ENCODE measurements at places on chromosomes 1 and 21.

DNA sequence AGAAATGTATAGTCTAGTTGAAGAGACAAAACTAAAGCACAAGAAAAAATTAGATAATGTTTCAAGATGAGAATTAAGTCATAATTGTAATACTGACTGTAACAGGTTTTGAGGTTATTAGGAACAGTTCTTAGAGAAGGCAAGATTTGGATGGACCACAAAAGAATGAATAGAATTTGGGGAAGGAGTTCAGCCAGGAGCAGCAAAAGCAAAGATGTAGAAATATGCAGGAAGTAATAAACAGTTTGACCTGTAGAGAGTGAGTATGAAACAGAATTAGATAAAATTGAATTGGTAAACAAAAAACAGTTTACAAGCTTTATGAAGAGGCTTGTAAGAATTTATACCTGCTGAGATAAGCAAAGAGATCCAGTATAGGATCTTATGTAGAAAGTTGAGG lies 16.3 kb downstream of the VPS45 start:
- DNase-seq: no peak

GRCh38 chr1:178960482-178961240 lies 65.0 kb upstream of the FAM20B start:
- DNase-seq: no peak

DNA sequence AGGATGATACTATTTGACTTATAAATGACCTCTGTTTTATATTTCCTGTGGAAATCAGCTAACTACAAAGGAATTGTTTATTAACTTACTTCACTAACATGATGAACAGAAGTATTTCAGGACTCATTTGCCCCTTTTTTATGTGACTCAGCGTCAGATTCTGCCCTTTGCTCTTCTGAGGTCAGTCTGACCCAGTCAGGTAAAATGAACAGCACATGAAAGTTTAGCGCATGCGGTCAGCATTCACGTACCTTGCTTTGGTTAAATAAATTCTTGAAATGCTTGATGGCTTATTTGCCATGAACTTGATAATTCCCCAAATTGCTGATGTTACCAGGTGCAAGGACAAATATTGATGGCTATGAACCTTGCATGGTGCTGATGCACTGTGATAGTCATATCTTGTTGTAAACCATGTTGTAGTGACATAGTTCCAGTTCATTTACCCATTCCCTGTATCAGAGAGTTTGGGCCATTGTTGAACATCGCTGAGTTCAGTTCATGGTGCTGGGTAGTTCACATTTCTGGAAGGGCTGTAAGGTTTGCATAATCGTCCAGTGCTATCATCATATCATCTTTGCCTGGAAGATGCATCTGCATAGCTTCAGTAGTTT lies 133.4 kb downstream of the NFIA start:
- no peak for DNase-seq

- DNase-seq: no peak
Measured at GRCh38 chr21:21762855-21763254, 764.6 kb downstream of the NCAM2 start.

DNA sequence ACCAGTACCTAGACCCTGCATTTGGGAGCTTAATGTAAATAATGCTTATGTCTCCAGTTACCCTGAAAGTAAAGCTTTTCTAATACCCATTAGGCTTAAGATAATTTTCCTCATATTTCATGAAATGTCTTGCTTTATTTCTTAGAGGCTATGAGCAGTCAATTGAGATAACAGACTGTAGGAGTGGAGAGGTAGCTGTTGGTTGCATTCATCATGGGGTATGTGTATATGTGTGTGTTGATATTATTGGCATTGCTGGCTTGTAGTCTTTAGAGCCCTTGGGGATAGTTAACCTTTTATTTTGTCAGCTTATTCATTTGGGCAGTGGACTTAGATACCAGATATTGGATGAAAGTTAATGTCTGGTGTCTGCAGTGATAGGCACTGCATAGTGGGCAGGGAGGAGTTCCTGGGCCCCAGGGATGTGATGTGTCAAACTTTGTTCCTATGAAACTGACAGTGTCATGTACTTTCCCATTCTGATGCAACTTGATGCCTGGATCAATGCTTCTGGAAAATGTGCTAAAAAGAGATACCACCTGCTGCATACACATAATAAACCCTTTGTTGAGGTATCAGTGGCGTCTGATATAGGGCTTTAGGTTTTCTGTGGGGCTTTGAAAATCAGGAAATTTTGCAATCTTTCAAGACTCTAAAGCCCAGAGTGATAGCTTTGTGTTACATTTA lies 83.9 kb downstream of the MAST2 start:
- DNase-seq: no peak

Measured in AG09319 (cell line).